ENCODE measurements at places on chromosomes 2 and 18. TPM values are rescaled to one million over a fixed set of nuclear protein-coding genes. Genes with fewer than 3 reads are reported as not detected.

OBSL1 gene
- total RNA-seq, result 53.4 TPM

CTAGE1 gene
- total RNA-seq, result not detected

- DNase-seq, result no peak
These were observed 25.6 kb upstream of the INHBB start for GRCh38 chr2:120320318-120320851.

DNA sequence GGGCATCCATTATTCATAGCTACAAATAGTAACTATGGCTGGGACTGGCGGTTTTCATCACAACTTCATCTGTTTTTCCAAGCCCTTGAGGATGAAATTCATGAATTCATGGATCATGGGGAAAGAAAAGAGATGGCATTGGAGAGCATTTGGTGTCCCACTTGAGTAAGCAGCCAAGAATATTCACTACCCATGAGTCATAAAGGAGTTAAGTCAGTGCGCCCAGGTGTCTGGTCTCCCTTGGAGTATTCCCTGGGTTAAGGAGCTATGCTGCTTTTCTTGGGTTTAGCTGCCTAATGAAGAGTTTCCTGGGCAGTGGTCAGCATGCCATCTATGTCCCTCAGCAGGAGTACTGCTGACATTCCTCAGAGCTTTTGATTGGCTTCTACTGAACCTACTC, 21.3 kb upstream of the LDAH start:
- no peak for DNase-seq
